ENCODE measurements at places on chromosomes 11 and 22.

GRCh38 chr11:47188259-47188658, 2.0 kb upstream of the PACSIN3 start:
- no peak for DNase-seq

DNA sequence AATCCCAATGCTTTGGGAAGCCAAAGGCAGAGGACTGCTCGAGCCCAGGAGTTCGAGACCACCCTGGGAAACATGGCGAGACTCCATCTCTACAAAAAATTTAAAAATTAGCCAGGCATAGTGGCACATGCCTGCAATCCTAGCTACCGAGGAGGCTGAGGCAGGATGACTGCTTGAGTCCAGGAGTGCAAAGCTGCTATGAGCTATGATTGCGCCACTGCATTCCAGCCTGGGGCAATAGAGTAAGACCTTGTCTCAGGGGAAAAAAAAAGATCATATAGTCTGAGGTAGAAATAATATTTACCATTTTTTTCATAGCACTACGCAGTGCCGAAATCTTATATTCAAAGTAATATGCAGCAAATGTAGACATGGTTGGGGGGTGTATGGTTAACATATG, 47.8 kb downstream of the MRTFA start:
- DNase-seq: no peak

DNA sequence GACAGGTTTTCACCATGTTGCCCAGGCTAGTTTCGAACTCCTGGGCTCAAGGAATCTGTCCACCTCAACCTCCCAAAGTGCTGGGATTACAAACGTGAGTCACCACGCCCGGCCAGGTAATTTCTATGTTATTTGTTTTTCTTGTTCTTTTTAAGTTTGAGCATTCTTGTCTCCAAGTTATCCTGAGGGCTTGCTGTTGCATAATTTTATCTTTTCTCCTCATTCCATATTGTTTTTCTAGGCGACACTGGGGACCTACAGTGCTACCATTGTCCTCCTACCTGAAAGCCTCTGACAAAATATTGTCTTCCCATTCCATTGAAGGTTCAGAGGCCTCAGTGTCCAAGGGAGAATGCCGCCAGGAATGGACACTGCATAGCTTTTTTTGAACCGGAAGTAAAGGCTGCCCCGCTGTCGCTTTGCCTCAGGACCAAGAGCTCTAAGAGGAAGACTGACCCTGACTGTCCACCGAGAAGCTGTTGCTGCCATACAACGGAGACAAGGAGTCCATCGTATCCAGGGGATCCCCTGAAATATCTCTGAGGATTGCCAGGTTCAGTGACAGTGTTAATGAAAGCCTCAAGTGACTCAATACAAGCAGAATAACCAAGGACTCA, 9.7 kb downstream of the AP5B1 start:
- no peak for DNase-seq

DNA sequence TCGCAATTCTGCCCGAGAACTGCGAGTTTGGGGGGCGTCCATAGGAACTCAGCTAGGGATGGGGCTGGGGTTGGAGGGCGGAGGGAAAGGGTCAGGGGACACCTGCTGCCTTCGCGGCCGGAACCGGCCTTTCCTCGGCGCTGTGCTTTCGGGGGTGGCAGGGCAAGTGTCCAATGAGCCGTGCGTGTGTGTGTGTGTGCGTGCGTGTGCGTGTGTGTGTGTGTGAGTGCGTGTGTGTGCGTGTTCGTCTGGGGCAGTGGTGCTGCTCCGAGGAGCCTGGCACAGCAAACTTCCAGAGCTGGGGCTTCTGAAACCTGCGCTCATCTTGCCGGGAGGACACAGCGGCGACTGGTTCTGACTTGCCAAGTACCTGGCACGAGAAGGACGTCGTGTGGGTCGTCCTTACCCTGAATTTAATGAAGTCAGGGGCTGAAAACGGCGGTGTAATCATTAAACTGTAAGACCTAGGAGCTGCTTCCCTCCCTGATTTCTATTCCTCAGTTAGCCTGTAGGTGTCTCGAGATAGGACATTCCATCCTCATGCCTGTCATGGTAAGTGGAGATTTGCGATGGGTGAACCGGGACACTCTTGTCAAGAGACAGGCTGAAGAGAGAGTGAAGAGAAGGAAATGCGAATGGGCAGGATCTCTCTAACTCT, 27.0 kb upstream of the AMOTL1 start:
- no peak for DNase-seq

DNA sequence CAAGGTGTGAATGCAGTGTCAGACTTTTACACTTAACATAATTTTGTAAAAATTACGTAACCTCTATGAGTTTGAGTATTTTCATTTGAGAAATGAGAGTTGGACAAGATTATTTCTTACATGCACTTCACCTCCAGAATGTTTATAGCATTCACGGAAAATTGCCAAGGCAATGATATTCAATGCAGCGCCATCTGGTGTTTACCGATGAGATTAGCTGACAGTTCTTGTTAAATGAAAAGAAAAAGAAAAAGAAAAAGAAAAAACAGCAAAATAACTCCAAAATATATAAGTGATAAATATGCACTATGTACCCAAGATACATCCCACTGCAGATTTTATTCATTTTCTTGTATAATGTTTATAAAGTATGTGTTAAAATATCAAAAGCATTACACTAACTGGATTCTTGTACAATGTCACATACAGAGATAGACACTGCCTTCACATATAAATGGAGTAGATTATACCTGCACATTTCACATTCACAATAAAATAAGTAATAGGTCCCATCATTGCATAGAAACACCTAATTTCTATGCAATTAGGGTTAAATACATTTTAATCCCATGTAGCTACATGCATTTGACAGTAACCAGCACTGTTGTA, 976.3 kb upstream of the FAT3 start:
- DNase-seq: no peak

DNA sequence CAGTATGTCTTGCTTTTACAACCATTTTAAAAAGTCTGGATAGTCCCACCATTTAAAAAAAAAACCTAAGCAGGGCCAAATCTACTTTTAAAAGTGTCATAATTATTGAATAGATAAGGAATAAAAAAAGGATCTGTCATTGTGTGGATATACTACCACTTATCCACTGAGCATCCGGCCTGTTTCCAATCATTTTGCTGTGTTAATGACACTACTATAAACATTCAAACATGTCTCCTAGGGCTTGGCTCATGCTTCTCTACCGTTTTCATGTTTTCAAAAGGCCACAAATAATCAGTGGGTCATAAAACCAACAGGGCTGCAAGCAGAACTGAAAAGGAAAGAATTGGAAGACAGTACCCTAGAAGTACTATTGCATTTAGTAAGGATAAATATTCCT, 12.5 kb upstream of the C22orf39 start:
- no peak for DNase-seq

- no peak for DNase-seq
Observed at GRCh38 chr11:15027011-15027410, 46.4 kb upstream of the CALCB start.

GRCh38 chr22:20388200-20388599, 5.8 kb upstream of the ZNF74 start:
- no peak for DNase-seq

DNA sequence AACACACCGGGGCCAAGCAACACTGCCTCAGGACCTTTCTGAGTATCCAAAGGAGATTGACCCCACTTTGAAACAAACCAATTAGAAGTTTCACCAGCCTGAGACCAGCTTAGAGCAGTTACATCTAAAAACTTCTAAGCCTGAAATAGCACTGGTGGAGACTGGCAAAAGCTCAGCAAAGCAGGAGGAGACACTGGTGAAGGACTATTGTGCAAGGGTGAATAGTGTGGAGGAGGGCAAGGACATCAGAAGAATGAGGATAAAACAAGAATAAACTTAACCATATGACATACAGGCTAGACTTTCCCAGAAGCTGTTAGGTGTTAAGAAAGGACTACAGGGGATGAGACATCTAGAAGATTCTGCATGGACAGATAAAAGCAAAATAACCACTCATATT, 152.4 kb downstream of the FCHSD2 start:
- DNase-seq: no peak

GRCh38 chr11:83612891-83613766, 327.0 kb upstream of the CCDC90B start:
- DNase-seq: no peak

- no peak for DNase-seq
Observed at GRCh38 chr11:313304-313786, 495 bp upstream of the IFITM1 start.

GRCh38 chr11:105598371-105598770, 11.5 kb upstream of the GRIA4 start:
- no peak for DNase-seq

DNA sequence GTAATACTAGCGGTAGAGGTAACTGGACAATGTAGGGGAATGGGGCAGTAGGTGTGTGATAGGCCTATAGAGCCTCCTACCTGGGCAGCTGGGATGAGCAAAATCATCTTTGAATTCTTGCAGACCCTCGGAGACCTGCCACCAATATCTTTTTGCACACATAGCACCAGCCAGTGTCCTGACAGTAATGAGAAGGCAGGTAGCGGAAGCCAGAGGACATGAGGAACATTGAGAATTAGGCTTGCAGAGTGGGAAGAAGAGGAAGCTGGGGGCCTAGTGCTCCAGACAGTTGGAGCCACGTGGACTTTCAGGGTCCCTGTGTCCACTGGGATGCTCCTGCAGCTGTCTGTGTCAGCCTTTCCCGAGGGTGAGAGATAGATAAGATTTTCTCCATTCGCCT, 17.2 kb upstream of the SYT13 start:
- DNase-seq: no peak

DNA sequence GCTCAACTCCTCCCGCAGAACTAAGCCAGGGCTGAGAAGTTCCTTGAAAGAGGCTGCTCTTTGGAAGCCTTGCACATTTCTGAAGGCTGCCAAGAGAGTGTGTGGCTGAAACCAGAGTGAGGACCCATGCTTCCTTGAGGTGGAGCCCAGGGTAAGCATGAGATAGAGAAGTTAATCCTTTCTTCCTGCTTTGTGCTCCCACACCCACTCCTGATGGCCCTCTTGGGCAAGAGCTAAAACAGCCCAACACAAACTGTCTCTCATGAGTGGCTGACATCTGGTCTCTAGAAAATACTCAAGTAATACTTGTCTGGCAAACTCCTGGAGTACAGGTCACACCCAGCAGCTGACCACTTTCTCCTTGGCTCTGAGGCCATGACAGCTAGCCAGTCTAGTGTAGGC, 523.7 kb downstream of the INSC start:
- DNase-seq: no peak

- no peak for DNase-seq
Observed at GRCh38 chr22:21951931-21952465, 650 bp downstream of the PPM1F start.

DNA sequence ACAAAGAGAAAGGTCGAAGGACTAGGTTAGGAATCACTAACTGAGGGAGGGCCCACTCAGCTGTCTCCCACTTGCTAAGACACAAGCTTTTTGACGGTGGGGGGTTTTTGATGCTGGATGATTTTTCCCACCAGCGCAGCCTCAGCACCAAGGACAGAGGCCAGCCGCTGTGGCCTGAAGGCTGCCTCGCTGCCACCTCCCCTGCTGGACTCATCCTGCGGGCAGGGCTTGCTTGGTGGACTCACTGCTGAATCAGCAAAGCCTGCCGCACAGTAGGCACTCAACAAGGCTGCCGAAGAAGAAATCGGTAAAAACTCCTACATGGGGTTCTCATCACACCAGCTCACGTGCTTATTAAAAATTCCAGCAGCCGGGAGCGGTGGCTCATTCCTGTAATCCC, 2.6 kb downstream of the ALG12 start:
- DNase-seq: no peak

DNA sequence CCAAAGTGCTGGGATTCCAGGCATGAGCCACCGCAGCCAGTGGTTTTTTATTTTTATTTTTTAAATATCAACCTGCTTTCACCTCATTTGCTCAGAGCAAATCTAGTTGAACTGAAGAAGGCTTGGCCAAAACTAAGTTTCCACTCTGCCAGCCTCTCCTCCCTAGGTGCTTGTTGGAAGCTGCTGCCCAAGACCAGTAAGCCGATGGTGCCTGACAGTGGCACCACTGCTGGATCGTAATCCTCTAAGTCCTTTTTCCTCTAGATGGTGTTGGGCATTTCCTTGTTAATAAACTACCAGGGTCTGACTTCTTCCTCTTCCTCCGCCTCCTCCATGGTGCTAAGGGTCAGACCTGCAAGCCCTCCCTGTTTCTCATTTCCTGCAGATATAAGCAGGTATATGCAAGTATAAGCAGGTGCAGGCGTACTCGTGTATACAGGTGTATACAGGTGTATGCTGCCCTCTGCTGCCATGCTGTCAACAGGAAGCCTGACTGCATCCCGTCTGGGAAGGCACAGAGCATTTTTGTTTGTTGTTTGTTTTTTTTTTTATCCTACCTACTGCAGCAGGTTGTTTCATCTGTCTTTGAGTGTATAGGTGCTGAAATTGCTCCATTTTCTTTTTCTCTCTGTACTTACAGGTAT, 1.6 kb downstream of the NADSYN1 start:
- no peak for DNase-seq

GRCh38 chr11:60718524-60719316, 5.8 kb upstream of the MS4A18 start:
- DNase-seq: no peak

DNA sequence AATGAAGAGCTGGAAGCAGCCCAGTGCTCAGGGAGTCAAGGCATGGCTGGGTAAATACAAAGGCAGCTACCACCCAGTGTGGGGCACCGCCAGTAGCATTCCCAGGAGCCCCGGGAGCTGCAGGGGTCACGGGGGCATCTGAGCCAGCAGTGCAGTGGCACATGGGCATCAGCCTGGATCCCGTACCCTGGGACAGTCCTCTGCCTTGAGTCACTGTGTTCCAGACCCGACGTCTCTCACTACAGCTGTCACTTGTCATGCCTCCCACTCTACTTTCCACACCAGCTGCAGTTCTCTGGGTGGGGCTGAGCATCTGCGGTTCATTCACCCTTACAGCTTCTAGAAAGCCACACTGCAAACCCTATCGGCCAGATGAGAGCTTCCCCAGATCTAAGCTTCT, 29.6 kb downstream of the DHCR7 start:
- DNase-seq: no peak

- no peak for DNase-seq
Observed at GRCh38 chr11:94638301-94638901, 71.2 kb downstream of the PIWIL4 start.

GRCh38 chr22:19654338-19654987, 59.8 kb upstream of the SEPTIN5 start:
- no peak for DNase-seq

DNA sequence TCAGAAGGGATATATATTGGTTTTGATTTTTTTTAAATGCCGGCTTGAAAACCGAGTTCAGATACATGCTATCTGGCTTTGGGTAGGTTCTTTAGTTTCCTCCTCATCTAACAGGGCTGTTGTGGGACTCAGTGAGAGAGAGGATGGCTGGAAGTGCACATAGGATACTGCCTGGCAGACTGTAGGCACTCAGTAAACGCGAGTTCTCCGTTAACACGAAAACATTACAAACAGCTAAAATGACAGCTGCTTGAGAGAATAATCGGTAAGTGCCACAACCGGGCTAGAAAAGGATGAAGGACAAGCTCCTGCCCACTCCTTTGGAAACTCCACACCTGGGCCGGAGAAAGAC, 369 bp downstream of the XRRA1 start:
- DNase-seq: no peak

DNA sequence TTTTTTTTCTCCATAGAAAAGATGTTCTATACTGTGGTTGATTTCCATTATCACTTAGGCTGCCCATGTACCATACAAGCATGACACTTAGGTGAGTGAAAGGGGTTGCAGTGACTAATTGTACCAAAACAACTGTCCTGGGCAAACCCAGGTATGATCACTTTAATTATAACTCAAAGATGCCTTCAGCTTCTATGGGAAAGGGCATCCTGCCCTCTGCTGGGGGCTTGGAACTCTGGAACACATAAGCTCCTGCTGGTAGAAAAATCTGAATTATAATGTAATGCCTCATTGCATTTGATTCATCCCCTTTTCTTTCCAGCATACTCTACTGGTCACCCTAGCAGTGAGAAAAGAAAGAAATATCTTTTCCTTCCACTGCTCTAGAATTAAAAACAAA, 206.3 kb downstream of the DDX10 start:
- DNase-seq: no peak

Data from stimulated activated CD8-positive, alpha-beta memory T cell treated with anti-CD3 and anti-CD28 coated beads, Interleukin-15, amount 100 ng/mL, for 4 hours (primary cell).